Stimulated activated CD4-positive, alpha-beta T cell treated with anti-CD3 and anti-CD28 coated beads, Interleukin-15, amount 100 ng/mL, for 48 hours (primary cell): ENCODE measurements at places on chromosomes 2 and 18.

- DNase-seq = no peak
Measured at GRCh38 chr2:112767693-112768330, 3.4 kb upstream of the CKAP2L start.

GRCh38 chr2:36246320-36246990, 109.1 kb upstream of the CRIM1 start:
- no peak for DNase-seq

GRCh38 chr2:4515871-4516761, 812.7 kb downstream of the DCDC2C start:
- DNase-seq = no peak

DNA sequence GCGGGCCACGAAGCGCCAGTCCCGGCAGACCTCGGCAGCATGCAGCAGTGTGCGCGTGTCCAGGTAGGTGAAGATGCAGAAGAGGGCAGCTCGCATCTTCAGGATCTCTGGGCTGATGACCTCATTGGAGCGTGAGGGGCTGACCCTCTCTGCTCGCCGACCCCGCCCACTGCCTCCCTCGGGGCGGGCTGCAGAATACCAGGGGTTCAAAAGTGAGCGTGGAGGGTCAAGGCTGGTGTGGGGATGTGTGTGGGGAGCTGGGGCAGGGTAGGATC, 20.0 kb downstream of the FBXO41 start:
- no peak for DNase-seq

GRCh38 chr2:38498045-38498481, 104.7 kb downstream of the HNRNPLL start:
- DNase-seq = no peak

DNA sequence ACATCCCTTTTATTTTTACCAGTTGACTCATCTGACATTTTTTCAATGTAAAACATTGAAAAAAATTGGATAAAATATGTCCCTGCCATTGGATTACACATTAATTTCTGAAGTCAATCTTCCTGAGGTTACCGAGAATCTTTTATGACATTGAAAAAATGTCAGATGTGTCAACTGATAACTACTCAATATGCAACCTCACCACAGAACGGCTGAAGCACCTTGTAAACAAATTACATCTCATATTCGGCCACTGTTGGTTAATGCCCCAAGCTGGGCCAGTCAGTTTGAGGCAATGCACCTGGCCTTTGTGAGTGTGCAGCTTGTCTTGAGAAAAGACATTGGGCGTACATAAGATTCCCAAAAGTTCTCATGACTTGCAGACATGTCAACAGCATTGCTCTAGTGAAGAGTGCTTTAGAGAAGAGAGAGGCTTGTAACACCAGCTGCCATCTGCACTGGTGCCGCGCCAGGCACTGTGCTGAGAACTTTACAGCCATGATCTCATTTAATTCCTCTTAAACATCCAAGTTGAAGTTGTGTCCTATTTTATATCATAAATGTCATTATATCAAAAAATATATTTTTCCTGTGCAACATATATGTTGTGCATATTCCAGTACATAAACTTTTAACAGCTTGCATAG, 112.7 kb upstream of the SLC35G4 start:
- no peak for DNase-seq

GRCh38 chr2:24815171-24815570, 21.9 kb downstream of the CENPO start:
- no peak for DNase-seq

GRCh38 chr18:59308248-59308937, 10.1 kb downstream of the CPLX4 start:
- DNase-seq = peak; percentile 8
